ENCODE measurements at places on chromosomes 4 and X. TPM values are rescaled to one million over a fixed set of nuclear protein-coding genes. Genes with fewer than 3 reads are reported as not detected.

CTAG2 gene
- not detected for total RNA-seq

SHOX gene
- not detected for total RNA-seq

NXF3 gene
- total RNA-seq = not detected

MYOZ2 gene
- total RNA-seq = 0.28 TPM

SYTL4 gene
- total RNA-seq = 5.5 TPM

C4orf17 gene
- not detected for total RNA-seq

EDA gene
- 0.14 TPM for total RNA-seq

GPR50 gene
- total RNA-seq = not detected

SPANXN4 gene
- total RNA-seq = not detected

GYPE gene
- 0.74 TPM for total RNA-seq

ARMCX1 gene
- total RNA-seq = 49.4 TPM

CPLX1 gene
- total RNA-seq = not detected

NSUN7 gene
- total RNA-seq = under 0.01 TPM

CORIN gene
- total RNA-seq = 0.09 TPM

SSX2B gene
- not detected for total RNA-seq

HSD17B13 gene
- total RNA-seq = 0.18 TPM

F8A3 gene
- 0.55 TPM for total RNA-seq

EGFL6 gene
- total RNA-seq = 1.00 TPM

MAGT1 gene
- total RNA-seq = 291 TPM

HNRNPD gene
- 19.2 TPM for total RNA-seq

DKK2 gene
- 0.09 TPM for total RNA-seq

ETDA gene
- total RNA-seq = not detected

COL25A1 gene
- 0.57 TPM for total RNA-seq

RTL3 gene
- total RNA-seq = not detected

LUZP4 gene
- total RNA-seq = not detected

LANCL3 gene
- total RNA-seq = not detected

MORF4L2 gene
- total RNA-seq = 507 TPM

SUV39H1 gene
- 1.3 TPM for total RNA-seq

ANKRD50 gene
- 42.8 TPM for total RNA-seq

DIPK2B gene
- total RNA-seq = not detected

SHROOM2 gene
- under 0.01 TPM for total RNA-seq

PPBP gene
- not detected for total RNA-seq

CENPVL2 gene
- not detected for total RNA-seq

USP46 gene
- total RNA-seq = 19.8 TPM

PPP1R2C gene
- not detected for total RNA-seq

PHOX2B gene
- not detected for total RNA-seq

Measured in smooth muscle cell of bladder (primary cell).